NT2/D1 (cell line): ENCODE measurements at places on chromosomes 2 and 18.

GRCh38 chr2:5121121-5121520, 571.1 kb upstream of the SOX11 start:
- no peak for DNase-seq

DNA sequence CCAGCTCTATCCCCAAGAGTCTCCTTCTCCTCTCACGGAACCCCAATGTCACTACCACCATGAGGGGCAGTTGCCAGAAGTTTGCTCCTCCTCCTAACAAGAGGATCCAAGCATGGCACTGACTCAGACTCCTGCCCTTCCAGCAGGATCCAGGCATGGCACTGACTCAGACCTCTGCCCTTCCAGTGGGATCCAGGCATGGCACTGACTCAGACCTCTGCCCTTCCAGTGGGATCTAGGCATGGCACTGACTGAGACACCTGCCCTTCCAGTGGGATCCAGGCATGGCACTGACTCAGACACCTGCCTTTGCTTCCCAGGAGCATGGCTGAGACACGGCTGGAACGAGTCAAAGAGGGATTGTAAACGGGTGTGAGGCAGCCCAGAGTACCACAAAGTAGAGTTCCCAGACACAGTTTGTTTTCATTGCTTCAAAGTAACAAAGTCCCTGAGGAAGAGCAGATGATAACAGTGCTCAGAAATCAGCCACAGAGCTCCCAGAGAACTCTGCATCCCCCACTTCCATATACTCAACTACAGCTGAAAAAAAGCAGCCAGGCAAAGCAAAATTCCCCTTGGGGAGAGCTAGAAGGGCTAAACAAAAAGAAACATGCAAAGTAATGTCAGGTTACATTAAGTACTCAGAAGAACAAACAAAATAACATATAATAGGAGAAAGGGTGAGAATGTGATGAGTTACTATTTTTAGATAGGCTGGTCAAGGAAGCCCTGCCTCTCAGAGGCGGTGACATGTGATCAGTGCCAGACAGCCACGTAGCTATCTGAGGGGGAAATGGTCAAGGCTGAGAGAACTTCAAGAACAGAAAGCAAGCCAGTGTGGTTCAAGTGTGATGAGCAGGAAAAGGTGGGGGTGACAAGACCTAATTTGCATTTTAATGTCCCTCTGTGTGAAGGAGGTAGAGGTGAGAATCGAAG, 3.0 kb downstream of the BUB1 start:
- no peak for DNase-seq

GRCh38 chr2:106700616-106701015, 185.4 kb downstream of the ST6GAL2 start:
- DNase-seq = no peak

DNA sequence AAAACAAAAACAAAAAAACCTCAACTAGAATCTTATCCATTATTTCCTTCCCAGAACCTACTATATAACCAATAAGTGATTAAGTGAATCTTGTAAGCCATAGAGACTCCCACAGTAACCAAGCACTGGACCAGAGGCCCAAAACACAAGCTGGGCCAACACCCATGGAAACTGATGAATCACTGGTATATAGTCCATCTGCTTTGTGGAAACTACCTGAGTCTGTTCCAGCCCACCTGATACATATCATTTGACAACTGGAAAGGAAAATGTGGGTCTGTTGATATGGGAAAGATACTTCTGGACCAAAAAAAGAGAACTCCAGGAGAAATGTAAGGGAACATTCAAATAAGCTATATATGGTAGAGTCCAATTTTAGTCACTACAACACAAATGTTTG, 252.8 kb downstream of the MREG start:
- DNase-seq = no peak

DNA sequence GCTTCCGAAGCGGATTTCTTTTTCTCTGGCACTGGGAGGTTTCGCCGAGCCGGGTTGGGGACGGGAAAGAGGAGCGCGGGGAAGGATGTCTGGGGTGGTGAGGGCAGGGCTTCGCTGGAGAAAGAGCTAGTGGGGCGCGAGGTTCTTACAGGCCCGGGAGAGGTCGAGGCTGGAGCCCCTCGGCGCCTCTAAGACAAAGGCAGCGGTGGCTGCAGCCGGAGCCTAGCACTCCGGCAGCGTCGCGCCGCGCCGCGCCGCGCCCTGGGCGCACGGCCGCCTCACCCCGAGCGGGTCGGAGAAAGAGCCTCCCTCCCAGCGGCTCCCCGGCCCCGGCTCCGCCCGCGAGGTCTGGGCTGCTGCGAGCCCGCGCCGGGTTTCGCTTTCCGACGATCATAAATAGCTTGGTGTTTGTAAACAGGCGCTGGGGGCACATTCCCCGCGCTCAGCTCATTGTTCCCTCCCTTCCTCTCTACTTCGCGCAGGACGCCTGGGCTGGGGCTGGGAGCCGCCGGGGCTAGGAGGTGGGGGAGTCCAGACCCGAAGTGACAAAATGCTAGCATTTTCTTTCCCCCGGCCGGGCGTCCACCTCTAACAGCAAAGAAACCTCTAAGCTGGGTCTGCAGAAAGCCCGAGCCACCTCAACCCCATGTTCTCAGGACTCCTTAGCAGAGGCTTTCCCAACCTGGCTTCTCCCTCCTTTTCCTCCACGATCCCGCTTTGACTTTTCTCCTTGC, 813 bp upstream of the MEIS1 start:
- no peak for DNase-seq

DNA sequence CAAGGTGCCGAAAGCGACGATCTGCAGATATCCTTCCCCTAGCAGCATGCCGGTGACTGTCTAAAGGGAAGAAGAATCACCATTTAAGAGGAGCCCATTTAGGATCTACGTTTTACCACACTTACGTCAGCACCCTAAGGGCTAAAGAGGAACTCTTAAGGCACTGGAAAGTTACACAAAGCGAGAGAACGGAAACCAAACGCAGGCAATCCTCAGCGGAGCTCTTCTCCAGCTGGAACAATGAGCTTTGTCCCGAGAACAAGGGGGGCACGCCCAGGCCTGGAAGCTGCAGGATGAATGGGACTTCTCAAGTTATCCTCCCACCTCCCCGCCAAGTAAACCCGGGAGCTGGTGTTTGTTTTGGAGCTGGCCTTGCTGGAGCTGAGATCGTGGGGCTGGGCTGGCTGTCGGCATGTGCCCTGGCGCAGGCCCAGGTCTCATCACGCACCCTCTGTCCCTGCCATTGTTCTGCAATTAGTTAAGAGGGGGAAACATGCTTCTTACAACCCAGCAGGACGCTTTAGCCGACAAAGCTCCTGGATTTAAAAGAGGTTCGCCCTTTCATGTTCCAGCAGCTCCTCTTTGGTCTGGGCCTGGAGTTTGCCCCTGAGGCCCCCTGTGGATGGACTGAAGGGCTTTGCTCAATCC, 36.4 kb downstream of the PXDN start:
- peak; percentile 90 for DNase-seq

DNA sequence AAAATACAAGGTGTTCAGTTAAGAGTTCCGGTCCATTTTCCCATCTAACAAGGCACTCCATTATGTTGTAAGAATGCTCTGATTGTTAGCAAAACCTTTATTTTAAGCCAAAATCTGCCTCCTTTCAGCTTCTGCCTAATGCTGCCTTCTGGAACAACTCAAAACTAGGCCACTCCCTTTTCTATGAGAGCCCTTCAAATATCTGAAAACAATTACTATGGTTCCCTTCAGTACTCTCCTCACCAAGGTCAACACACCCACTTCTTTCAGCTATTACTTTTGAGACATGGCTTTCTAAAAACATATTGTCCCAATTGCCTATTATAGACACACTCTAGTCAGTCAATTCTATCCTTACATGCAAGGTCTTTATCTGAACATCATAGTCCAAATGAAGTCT, 429.4 kb downstream of the ERBB4 start:
- no peak for DNase-seq

- DNase-seq = no peak
These were observed 69.5 kb downstream of the EPAS1 start for GRCh38 chr2:46366668-46367052.

- no peak for DNase-seq
These were observed 1372.8 kb upstream of the CDH2 start for GRCh38 chr18:29549759-29550158.

DNA sequence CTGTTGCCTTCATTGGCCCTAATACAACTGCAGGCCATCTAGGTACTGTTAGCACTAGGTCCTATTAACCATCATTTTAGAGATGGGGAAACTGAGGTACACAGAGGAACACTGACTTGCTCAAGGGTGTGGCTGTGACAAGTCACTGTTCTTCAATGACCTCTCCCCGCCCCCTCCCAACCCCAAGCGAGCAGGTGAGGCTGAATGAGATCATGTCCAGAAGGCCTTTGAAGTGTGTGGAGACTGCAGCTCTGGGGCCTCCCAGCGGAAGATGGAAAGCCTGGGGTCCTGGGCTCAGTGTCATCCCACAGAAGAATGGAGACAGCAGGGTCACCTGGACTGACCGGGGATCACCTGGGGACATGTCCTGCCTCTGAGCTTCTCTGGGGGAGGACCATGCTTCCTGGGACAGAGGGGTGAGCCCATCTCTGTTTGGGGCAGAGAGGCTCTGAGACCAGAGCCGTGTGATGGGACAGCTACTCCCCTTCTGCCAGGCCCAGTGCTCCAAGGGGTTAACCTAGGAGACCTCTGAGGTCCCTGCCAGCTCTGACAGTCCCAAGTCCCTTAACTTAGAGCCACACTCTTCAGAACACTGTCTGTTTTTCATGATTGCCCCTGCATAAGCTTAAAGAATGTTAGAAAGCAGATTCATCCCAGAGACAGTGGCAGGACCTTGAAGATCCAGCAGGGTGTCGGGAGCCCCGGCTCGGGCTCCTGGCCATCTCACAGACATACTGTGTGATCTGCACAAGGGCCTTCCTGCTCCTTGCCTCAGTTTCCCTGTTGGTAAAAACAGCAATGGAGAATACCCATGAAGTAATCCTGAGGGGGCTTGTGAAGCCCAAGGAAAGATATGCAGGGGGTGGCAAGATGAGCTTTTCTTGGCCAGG, 16.7 kb upstream of the FOSL2 start:
- DNase-seq = no peak

DNA sequence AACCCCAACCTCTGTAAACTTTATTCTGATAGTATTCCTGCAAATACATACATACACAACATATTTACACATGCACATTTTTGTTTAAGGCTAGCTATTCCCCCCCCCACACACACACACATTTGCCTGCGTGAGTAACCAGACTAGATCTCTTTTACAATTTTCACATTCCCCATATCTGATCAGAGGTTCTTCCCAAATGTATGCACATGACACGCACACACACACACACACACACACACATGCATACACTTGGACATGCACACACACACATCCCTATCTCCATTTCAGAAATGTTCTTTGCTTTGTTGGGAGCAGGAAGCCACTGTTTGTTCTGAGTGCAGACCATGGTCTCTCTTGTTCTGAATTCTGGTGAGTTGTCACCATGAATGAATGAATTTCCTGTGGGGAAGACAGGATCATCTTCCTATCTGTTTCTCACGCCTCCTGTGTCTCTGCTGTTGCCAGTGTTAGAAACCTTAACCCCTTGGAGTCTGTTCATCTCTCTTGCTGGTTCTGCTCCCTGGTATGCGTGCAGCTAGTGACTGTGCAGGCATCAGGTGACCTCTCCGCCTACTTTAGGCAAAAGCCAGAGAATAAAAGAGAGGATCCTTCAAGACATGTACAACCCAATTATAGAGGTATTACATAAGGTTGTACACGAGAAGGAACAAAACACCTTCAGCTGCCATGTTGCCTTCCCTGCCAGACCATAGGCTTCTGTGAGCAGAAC, 251.0 kb upstream of the RAB12 start:
- DNase-seq = no peak

DNA sequence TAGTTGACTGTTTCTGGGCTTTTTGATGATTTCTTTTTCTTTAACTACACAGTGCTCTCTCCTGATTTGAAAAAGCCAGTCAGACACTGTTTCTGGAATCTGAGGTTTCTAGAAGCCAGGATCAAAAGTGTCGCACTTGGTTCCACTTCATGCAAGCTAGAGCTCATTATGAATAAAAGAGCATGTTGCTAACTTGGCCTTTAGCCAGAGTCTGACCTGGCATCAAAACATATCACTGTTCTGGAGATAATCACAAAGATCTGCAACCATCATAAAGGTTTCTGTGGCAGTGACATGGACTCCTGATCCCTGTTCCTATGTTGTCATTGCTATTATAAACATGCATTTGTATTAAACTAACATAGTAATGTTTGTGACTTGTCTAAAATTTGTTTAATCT, 76.1 kb upstream of the MAPRE2 start:
- no peak for DNase-seq

- no peak for DNase-seq
These were observed 67.7 kb downstream of the TAF4B start for GRCh38 chr18:26293982-26294381.

DNA sequence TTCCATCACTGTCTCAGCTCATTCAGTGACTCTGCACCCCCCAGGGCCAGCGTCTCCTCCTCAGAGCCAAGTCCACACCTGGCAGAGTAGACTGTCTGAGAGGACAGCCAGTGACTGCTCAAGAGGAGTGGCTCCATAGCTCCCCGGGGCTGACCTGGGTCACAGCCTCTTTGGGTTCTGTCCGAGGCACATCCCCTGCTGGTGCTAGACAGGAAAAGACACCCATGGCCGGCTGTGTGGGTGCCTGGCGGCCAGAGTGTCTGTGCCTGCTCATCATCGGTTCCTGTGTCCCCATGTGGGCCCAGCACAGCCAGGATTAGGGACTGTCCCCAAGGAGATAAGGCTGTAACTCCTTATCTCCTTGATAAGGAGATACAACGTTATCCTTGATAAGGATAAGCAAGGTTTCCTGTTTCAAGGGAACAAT, 3.5 kb upstream of the CROCC2 start:
- DNase-seq = no peak

DNA sequence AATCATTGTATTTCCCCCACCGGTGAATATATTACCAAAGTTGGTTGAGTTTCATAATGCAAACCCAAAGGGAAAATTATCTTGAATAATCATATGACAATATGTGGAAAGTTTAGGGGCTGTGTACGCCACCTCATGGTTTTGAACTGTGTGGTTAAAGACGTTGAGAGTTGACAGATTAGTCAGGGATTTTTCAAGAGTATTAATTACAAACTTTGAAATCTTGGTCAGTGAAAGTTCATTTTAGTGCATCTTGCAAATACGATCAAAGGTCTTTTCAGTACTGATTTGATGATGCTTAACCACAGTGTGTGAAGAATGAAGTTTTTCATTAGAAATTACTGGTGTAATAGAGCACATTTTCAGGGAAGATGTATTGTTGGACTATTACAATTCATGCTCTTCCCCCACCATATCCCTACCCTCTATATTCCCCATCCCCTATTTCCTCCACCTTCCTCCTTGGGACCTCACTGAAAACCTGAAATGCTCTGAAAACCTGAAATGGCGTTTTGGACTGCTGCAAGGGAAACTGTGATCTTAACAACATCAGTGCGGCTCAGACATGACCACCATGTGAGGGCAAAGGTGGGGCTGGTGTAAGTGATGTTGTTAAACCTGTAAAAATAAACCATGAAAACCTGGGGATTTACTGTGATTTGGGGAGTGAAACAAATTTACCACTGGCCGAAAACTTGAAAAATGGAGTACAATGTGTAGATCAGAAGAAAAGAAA, 4.5 kb upstream of the BCL2L11 start:
- DNase-seq = no peak

DNA sequence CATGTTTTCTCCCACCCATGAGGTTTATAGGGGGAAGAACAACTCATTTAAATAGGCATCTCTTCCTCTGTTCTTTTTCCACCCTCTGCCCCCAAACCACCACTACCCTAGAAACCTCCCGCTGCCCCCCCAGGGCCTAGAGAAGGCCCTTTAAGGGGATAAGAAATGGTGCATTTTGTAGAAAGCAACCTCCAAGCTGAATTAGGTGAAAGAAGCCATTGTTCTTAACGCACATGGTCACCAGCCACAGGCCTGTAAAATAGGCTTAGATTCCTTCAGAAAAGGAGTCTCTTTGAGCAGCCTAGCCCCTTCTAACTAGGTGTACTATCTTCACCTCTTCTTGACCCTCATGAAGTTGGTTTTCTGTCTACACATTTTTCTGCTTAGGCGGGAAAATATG, 118.6 kb upstream of the SP5 start:
- no peak for DNase-seq
